ENCODE measurements at places on chromosomes 4 and X.

- DNase-seq, result no peak
Measured at GRCh38 chr4:39514888-39515401, 12.3 kb downstream of the UGDH start.

DNA sequence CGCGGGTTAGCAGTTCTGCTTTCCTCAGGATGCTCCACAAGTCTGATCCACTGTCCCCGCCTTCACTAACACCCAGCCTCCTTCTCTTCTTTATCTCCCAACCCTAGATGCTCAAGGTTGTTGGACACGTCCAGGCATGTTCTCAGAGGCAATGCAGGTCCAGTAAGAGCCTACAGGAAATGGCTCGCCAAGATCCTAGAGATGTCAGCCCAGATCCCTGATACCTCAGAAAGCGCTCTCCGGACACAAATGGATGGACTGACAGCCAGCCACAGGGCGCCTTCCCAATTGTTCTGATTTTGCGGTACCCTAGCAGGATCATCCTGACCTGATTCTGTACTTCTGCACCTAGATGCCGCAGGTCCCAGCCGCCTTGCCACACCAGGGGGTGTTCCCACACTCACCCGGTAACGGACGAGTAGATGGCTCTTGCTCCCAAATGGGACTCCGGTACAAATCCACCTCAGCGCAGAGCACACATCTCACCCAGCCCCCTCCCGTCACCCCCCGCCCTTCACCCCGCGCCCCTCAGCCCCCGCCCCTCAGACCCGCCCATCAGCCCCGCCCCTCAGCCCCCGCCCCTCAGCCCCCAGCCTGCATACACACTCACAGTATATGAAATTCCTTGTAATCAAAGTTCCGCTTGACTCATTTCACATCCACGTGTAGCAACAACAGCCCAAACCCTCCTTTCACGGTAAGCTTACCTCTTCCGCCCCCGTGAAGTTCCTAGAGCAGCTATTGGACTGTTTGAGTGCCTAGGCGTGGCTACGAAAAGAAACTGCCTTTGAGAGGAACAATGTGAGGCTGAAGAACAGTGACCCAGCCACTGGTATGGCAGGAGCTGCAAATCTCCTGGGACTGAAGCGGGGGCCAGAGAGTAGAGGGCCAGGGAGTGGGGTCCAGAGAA, at the start of gene EDA2R:
TSS of gene EDA2R (minus strand) at position 488 of the 910 bp plus-strand sequence. CDS start 23,058 bp downstream, outside the sequence.
- DNase-seq, result peak; percentile 3

- DNase-seq, result no peak
Measured at GRCh38 chr4:151688003-151688784, 72.6 kb downstream of the GATB start.

DNA sequence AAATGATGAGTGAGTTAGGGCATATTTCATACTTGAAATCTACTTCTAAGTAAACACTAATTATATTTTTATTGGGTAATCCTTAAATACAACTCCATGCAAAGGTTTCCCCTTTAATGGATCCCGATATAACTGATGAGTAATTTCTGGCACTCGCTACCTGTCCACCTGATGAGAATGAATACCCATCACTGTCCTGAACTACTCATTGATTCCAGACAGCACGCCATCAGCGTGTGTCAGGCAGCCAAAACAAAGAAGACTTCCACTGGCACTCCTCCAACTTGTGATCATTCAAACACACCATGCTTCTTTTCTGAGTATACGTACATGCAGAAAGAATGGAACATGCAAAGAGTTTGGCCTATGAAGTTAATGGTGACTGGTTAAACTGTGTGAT, 69.4 kb downstream of the HCCS start:
- no peak for DNase-seq

Data from CD4-positive, CD25-positive, alpha-beta regulatory T cell (primary cell).